ENCODE measurements at places on chromosomes 5 and 9.

DNA sequence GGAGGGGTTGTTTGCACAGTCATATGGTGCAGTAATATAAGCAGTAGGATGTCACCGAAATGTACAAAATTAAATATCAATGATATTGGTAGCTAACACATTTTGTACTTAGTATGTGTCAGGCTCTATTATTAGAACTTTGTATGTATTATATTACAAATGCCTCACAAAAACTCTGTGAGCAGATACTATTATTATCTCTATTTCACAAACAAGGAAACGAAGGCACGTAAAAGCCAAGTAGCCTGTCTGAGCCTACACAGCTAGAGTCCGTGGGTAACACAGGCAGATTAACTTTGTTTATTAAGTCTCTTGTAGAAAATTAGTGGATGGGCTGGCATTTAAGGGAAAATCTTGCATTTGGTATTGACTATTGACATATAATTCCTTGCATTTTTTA, 284.3 kb upstream of the DAB2 start:
- no peak for DNase-seq

DNA sequence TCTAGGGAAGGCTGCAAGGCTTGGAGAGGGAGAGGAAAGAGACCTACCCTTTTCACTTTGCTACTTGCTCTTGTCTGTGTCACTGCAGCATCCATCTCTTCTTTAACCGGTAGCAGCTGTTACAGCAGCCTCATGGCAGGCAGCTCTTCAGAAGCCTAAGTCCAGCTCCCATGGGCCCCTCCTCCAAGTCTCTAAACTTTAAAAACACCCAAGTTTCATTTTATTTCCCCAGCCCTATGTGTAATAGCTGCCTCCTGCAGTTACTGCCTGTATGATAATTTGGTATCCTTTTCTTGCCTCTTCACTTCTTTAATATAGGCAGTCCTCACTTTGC, 313.1 kb upstream of the PIK3R1 start:
- no peak for DNase-seq

GRCh38 chr5:15902066-15902465, 277.5 kb downstream of the MARCHF11 start:
- DNase-seq: no peak

DNA sequence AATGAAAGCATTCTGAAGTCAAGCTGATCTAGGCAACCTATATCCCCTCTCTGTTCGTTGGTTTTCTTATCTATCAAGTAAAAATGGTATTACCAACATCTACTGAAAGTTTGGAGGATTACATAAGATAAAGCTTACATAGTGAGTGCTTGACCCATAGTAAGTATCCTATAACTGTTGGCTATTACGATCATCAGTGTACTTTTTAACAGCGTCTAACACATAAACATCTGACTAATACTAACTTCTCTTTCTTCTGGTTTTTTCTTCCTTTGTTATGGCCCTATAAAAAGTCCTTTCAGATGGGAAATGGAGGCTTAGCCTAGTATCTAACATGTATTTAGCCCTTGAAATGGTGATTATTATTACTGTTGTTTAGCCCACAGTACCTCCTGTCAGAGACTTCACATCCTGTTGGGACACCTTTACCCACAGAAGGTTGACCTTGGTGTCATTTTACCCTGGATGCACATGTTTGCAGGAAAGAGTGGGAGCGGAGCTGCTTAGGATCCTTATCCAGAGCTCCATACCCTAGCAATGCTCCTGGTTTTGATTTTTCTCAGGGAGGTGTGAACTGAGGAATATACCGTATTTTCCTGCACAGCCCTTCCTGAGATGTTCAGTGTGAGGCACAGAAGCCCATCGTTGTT, 6.0 kb downstream of the INSYN2B start:
- DNase-seq: no peak

DNA sequence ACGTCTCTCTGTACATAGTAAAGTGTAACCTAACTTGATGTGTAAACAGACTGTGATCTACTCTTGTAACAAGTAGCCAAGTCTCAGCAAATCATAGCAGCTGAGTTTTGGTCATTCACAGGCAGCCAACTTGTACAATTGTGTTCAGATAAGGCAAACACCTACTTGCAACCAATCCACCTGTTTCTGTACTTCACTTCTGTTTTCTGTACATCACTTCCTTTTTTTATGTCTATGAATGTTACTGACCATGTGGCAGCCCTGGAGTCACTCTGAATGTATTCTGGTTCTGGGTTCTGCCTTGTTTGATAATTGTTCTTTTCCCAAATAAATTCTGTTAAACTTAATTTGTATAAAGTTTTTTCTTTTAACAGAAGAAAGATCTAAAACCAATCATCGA, 26.0 kb downstream of the RLN2 start:
- DNase-seq: no peak

- DNase-seq: no peak
These were observed 115.8 kb downstream of the EFNA5 start for GRCh38 chr5:107554776-107555424.

DNA sequence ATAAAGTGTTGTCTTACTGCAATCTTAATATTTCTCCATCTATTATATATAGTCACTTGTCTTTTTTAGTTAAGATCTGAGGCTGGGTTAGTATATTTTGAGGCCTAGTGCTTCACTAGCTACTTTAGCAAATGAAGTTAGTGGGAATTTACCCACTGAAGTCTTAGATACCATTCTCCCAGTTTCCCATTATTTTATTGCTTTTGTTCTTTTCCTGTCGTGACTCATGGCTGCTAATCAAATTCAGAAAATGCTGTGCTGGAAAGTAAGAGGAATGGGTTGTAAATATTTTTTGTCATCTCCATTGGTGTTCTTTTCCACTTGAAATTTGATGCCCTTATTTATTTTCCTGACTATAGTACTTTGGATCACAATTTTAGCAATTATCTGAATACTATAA, 14.2 kb downstream of the TCERG1 start:
- no peak for DNase-seq

DNA sequence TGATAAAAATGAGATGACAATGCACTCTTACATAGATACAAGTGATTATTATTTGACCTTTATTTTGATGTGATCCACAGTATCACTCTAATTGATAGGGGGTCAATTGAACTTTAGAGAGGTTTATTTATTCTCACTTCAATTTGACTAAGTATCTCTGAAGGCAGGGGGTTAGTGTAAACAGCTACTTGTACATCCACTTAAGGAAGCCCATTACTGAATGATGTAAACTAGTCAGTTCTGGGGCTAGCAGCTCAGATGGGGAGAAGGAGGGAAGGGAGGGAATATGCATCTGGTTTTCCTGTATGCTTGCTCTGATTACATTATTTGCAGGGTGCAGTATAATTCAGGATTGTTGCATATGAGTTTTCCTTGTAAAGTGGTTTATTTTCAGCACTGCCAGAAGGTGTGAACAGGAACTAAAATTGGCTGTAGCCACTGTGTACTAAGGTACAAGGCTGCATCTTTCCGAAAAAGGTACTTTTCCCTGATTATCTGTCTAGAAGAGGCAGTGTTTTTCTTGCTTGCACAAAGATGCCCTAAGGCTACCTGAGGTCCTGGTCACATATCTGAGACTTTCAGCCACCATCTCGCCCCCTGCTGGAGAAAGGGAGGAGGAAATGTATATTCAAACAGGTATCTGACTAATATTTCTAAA, 51.2 kb downstream of the MRPS27 start:
- DNase-seq: no peak

GRCh38 chr5:94245608-94246007, 372.8 kb downstream of the KIAA0825 start:
- DNase-seq: no peak

DNA sequence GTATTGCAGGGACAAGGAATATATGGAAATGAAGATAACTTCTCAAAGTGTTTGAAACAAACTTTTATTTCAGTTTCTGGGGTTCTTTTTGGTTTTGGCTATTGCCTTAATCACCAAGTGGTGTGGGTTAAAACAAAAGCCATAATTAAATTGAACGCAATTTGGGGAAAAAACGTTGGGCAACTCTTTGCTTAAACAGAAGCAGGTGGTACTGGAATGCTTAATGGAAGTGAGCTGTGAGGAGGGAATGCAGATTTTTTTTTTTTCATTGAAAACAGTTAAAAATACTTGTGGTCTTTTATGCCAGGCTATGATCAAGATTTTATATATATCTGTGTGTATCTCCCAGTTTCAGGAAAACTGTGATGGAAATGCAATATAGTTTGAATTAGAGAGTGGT, 195.7 kb upstream of the TUT7 start:
- DNase-seq: no peak

DNA sequence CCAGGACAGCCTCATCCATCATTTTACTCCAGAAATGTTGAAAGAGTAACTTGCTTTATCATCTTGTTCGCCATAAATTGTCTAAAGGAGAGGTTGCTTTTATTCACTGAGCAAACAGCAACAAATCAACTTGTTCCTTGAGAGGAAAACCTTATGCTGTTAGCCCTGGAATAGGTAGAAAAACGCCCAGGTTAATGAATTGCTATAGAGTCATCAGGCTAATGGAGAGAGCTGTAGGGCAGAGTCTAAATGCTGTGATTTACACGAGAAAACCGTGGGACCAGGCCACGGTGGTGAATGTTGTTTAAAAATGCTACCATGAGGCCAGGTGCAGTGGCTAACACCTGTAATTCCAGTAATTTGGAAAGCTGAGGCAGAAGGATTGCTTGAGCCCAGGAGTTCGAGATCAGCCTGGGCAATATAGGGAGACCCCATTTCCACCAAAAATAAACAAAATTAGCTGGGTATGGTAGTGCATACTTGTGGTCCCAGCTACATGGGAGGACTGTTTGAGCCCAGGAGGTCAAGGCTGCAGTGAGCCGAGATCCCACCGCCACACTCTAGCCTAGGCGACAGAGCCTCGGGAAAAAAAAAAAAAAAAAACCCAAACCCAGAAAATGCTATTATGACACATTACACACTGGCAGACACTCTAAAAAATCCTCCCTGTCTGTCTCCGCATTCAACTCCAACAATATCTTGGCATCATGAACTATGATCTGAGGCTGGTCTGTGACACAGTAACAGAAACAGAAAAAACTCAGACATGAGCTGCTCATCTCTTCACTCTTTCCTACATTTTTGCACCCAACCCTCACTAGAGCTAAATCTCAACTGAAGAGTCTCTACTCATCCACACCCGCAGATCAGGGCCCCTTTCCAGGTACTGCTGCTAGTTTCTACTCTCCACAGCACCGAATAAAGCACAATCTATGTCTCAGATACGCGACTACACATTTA, 118.6 kb upstream of the RETREG1 start:
- DNase-seq: no peak

- DNase-seq: no peak
These were observed 91.7 kb upstream of the SLCO6A1 start for GRCh38 chr5:102590467-102590866.

- DNase-seq: no peak
These were observed 539.2 kb downstream of the TLE1 start for GRCh38 chr9:81150016-81150625.

DNA sequence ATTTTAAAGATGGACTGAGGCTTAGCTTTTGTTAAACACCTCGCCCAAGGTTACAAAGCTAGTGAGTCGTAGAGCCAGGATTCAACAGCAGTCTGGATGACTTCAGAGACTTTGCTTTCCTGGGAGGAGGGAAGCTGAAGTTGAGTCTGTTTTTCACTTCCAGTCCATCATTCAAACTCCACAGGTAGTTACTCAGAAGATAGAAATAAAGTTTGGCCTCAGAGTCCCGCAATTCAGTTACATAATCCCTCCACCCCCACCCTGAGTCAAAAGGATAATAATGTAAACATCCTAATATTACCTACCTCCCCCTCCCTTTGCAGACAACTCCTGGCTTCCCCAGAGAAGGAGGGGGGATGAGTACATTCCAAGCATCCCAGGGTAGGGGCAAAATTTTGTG, 8.1 kb downstream of the HBEGF start:
- no peak for DNase-seq

DNA sequence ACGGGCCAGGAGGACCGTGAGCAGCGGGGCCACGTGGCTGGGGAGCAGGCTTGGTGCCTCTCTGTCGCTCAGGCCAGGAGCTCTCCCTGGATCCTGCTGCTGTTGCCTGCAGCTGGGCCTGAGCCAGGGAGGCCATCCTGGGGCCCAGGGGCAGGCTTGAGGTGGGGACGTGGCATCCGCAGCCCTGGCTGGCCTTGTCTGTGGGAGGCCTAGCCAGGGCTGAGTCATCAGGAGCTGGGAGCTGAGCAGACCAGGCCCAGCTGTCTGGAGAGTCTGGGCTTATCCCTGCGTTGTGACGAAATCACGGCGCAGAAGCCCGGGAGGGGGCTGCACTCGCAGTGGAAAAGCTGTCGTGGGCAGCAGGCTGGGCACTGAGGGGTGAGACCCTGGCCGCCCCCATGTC, 138.8 kb upstream of the COL5A1 start:
- DNase-seq: no peak

- no peak for DNase-seq
These were observed 11.1 kb downstream of the C5orf47 start for GRCh38 chr5:174000076-174000475.

DNA sequence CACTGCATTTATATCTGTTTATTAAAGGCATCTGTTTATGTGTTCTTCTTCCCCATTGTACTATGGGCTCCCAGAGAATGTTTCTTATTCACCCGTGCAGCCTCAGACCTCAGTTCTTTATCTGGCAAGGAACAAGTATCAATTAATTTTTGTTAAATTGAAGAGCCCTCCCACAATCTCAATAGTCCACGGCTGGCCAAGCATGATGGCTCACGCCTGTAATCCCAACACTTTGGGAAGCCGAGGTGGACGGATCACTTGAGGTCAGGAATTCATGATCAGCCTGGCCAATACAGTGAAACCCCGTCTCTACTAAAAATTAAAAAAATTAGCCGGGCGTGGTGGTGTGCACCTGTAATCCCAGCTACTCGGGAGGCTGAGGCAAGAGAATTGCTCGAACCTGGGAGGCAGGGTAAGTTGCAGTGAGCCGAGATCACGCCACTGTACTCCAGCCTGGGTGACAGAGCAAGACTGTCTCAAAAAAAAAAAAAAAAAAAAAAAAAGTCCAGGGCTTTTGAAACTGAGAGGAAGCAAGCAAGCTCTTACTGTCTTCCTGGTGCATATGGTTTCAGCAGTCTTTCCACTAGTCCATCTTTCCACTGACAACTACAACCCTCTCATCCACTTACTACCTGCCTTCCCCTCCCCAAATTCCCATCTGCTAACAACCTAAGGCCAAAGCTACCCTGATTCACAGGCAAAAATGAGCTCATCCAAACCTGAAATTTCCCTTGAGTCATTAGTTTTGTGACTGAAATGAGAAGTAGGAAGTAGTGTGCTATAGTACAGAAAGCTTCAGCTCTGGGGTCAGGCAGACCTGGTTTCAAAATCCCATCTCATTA, 2.3 kb upstream of the HK3 start:
- DNase-seq: no peak

DNA sequence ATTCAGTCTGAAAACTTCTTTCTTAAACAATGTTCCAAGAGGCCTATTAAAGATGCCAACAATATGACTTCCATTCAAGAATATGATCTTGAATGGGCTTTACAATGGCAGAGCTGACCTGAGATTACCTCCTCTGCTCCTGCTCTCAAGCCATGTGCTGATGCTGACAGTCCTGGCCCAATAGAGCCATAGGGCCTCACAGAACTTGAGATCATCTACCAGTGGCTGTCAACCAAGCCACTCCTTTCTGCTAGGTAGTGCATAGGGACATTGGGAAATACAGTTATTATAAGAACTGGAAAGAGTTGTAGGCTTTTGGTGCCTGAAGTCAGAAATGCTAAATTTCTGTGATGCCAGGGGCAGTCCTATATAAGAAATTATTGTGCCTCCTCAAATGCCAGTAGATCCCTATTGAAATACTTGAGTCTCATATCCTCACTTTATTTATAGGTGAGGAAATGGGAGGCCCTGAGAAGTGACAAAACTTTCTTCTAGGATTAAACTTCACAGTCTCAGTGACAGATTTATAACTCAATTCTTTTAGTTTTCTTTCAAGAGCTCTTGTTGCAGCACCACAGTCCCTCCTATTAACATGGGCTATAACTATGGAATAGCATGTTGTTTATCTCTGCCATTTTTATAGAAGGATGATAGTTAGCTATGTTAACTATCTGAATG, 10.9 kb downstream of the GHR start:
- DNase-seq: no peak

Measured in right kidney (tissue), 9 donors.